Activated CD4-positive, alpha-beta T cell treated with anti-CD3 and anti-CD28 coated beads for 48 hours (primary cell): ENCODE measurements at places on chromosomes 12 and 14.

DNA sequence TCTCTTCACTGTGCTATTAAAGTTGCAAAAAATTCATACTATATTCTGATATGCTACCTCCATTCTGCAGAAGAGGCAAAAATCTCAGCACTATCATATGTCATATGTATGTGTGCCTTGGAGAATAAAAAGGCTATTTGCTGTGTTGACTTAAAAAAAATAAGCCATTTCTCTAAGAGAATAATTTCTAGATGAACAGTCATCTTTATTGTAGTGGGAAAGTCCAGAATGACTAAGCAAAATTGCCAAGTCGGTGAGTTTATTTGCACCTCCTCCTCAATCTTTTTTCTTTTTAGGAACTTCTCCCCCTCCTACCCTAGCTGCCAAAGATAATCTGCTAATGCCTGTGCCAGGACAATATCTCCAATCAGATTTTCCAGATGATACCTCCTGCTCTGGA is 353.8 kb upstream of the FAR2 start:
- DNase-seq: no peak

DNA sequence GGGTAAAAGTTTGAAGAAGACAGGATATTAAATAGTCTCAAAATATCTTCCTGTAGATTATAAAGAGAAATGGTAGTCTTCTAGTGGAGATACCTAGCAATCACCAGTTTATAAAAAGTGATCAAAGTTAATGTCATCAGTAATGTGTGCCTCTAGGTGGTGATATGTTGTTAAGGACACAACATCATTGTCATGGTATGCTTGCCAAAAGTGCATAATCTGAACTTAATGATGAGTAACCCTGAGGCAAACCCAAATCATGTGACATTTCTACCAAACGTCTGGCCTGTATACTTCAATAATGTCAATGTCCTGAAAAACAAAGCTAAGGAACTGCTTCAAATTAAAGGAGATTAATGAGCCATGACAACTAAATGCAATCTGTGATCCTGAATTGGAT is 214.7 kb downstream of the PHLDA1 start:
- no peak for DNase-seq

DNA sequence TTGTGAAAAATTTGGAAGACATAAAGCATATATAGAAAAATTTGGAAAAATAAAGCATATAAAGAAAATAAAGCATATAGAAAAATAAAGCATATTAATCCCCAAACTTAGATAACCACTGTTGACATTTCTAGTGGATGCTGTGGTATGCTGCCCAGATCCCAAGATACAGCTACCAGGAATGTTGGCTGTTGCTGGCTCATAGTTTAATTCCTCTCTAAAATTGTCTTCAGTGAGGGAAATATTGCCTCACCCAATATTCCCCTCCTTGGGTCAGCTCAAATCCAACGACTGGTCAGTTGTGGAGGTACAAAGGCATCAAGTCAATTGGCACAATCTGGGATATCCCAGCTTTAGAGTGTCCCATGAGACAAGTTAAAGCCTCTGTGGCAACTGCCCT is 10.1 kb upstream of the KICS2 start:
- DNase-seq: no peak

DNA sequence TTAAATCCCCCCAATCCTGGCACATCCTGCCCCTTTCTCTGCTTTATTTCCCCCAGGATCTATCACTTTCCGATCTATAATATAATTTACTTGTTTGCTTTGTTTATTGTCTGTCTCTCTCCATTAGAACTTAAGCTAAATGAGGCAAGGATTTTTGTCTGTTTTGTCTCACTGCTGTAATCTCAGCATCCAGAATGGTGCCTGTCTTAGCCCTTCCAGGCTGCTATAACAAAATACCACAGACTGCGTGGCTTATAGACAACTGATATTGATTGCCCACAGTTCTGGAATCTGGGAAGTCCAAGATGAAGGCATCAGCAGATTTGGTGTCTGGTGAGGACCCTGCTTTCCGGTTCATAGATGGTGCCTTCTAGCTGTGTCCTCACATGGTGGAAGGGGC is 65.2 kb downstream of the VWF start:
- no peak for DNase-seq

- DNase-seq: no peak
Measured at GRCh38 chr14:68076451-68076850, 256.9 kb downstream of the RAD51B start.

DNA sequence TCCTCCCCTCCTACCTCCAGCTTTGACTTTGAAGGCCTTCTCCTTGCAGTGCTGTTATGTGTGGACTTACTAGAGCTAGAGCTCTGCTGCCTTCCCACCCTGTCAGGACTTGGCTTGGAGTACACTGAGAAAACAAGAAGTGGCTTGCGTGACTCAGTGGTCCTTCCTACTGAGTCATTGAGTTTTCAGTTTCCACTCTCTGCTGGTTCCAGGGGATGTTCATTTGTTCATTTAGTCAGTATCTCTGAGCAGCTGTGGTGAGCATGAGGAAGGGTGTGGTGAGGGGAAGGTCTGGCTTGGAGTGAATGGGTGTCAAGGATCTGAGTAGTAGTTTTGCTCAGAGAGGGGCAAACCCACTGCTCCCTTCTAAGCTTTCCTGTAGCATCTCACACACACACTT is 17.2 kb upstream of the ELK3 start:
- peak; percentile 83 for DNase-seq

GRCh38 chr14:85620947-85621346 is 91.0 kb downstream of the FLRT2 start:
- no peak for DNase-seq

GRCh38 chr14:59347511-59347900 is 117.7 kb downstream of the GPR135 start:
- DNase-seq: no peak

- DNase-seq: no peak
Measured at GRCh38 chr14:98334186-98334585, 937.8 kb downstream of the BCL11B start.

GRCh38 chr14:99143126-99143525 is 128.9 kb downstream of the BCL11B start:
- no peak for DNase-seq

GRCh38 chr14:21475767-21476522 is 814 bp downstream of the RAB2B start:
- DNase-seq: no peak

- DNase-seq: no peak
Measured at GRCh38 chr14:71062581-71063303, 155.5 kb downstream of the PCNX1 start.

DNA sequence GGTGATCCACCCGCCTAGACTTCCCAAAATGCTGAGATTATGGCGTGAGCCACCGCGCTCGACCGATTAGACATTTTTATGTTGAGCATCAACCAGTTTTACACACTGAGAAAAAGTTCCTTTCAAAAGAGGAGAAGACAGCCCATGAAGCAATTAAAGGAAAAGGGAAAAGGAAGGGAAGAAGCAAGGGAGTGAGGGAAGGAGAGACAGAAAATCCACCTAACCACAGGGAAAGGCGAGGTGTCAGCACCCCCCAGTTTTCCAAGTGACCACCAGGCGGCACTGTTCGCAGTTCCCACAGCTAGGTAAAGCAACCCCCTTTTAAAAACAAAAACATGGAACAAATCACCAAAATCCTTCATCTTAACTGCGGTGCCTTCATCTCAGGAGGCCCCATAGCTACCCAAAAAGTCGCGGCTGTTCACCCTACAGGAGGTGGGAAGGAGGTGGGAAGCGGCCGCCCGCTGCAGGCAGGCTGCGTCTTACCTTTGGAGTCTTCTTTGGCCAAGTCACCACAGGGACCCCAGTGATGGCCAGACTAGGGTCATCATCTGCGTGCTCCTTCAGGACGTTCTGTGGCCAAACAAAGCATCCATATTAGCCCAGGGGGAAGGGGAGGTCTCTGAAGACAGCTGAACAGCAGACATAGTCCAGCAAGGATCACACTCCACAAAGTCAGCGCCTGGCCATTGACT is 86.6 kb downstream of the KDM2B start:
- peak; percentile 72 for DNase-seq

- no peak for DNase-seq
Measured at GRCh38 chr12:132124766-132125425, 19.2 kb downstream of the DDX51 start.

GRCh38 chr12:28088566-28089272 is 101.5 kb upstream of the CCDC91 start:
- DNase-seq: no peak

DNA sequence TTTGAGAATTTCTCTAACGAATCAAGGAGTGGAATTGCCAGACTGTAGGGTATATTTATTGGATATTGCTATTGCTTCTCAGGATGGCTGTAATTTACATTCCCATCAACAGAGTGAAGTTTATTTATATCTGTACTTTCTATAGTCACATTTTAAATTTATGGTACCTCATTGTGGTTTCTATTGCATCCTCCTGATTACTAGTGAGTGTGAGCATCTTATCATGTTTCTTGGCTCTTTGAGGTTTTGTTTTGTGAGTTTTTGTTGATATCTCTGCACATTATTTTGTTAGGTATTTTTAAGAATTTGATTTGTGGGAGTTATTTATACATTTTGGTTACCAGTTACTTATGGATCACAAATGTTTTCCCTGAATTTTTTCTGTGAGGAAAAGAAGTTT is 13.9 kb downstream of the DNM1L start:
- no peak for DNase-seq

DNA sequence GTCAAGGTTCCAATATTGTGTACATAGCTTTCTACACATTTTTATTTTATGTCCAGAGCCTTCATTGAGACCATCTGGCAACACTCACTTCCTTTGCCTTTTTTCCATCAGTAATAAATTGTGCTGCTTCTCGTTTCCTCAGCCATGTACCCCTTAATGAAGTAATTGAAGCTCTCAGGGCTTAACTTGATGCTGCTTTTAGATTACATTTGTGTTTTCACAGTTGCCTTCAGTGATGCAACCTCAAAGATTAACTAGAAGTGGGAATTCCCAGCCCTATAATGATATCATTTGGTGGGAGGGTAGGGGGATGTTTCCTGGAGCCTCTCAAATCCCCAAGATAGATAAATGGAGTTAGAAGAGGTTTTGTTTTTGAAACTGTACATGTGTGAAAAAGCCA is 80.2 kb upstream of the KRR1 start:
- no peak for DNase-seq

DNA sequence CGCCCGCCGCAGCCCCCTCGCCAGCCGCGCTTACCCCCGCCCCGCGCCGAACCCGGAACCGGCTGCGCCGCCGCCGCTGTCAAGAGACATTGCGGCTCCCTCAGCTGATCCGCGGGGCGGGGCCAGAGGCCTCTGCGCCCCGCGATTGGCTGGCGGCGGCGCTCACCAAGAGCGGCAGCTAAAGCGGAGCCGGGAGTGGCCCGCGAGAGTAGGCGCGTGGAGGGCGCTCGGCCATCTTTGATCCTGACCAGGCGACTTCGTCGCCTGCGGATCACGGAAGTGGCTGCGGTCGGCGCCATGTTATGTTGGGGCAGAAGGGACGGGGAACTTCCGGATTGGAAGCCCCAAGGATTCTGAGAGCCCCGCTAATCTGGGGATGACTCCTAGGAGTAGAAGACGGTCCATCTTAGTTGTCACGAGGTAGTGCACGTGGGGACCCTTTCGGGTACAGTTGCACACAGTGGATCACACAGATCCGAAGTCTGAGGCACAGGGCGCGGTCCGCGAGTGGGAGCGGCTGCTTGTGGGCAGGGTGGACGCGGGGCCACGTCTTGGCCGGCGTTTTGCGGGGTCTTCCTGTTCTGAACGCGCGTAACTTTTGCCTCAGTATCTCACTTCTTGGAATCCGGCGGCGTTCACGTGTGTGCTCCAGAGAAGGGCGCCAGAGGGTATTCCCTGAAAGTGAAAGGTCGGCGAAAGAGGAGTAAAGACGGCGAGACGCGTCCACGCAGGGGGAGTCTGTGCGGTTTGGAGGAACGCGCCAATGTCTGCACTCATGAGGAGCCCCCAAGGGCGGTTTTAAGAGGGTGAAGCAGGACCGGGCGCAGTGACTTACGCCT is at the start of gene CHFR:
TSS of gene CHFR (minus strand) at position 93 of the 839 bp plus-strand sequence. CDS start 277 bp downstream, outside the sequence.
- peak; percentile 96 for DNase-seq

DNA sequence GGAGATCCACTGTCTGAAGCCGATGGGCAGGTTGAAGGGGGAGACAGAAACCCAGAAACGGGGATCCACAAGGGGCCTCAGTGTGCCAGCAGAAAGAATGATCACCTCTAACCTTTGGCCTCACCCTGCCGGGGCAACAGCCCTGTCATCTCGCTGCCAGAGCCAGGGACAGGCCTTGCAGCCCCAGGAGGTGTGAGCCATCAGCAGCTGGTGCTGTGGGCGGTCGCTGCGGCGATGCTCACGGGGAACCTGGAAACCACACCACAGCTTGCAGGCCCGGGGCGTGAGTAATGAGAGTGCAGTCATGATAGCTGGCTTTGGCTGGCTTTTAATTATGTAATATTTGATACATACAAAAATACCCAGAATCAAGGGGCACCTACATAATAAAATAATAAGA is 4.7 kb upstream of the TTC7B start:
- DNase-seq: peak; percentile 89

- no peak for DNase-seq
Measured at GRCh38 chr14:47596860-47597259, 78.5 kb downstream of the MDGA2 start.
